ENCODE measurements at places on chromosomes 6 and 20.

GRCh38 chr6:167163476-167164011 is 5.8 kb upstream of the GPR31 start:
- DNase-seq = no peak

- DNase-seq = no peak
Measured at GRCh38 chr6:114334237-114334636, 8.6 kb downstream of the HS3ST5 start.

- DNase-seq = no peak
Measured at GRCh38 chr6:53031281-53031680, 33.9 kb upstream of the FBXO9 start.

DNA sequence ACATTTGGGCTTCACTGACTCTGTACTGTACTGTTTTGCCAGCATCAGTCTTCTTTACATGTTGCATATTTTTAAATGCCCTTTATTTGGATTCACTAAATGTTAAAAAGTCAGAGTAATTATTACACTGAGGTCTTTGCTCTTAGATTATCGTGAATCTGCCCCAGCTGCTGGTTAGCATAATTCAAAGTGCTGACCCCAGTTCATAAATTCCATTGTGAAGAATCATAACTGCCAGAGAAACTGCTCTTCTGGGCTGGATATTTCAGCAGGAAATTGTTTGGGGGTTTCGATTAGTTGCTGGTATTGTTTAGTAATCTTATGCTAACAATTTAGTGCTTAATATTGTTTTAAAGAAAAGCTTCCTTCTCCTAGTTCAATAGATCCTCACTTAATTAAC is 682.1 kb upstream of the MAP3K7 start:
- DNase-seq = no peak

DNA sequence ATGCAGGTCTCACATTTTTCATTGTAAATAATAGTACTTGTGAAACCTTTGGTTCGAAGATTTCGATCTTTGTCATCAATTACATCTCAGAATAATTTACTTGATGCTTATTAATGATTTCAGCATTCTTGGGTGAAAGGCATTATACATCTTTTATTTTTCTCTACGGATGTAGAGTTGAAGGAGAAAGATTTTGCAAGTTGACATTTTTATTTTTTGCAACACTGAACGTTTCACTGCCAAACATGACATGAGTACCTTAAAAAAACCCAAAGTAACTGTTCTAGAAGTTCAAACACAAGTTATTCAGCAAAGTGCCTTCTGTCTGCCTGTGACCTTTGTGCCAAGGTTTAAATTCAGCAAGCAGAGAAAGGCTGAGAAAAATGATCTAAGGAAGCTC is 97.3 kb upstream of the SGK1 start:
- DNase-seq = no peak

DNA sequence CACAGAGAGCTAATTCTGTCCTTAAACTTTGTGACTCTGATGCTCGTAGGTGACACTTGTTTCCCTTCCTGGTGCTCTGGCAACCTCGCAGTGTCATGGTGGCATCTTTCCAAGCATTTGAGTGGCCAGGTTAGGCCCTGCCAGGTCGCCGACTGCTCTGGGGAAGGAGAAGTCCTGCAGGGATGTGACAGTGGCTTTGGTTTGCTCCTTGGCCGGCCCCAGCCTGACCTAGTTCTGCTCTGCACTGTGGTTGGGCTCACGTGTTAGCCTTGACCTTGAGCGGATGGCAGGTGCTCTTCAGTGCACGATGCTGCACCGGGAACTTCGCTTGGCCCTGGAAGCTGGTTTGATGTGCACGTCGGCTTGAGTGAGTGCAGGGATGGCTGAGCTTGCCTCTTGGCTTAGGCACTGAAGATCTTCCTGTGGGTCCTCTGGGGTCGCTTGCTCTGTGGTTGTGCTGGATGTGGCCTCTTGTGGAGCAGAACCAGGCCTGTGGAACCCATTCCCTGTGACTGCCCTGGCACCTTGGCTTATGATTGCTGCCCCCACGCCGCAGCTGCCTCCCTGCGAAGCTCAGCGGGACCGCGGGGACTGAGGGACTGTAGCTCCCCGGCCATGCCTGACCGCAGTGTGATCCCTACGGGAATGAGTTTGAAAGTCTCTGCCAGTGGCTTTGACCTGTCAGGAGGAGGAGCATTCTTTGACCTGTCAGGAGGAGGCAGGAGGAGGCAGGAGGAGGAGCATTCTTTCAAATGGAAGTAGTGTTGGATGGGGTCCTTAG is 8.7 kb downstream of the OSBPL2 start:
- DNase-seq = no peak

DNA sequence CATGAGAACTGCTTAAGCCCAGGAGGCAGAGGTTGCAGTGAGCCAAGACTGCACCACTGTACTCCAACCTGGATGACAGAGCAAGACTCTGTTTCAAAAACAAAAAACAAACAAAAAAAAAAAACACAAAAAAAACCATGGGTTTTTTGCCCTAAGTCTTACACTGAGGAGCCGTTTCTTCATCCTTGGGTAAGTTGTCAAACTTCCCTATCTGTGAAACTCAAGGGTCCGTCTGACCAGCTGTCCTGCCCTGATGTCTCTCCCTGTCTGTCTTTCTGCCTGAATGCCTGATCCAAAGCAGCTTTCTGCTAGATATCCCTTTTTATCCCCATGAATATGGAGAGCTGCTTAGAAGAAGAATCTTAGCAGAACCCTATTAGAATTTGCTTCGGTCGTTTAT is 41.3 kb upstream of the CLDN20 start:
- no peak for DNase-seq

- no peak for DNase-seq
Measured at GRCh38 chr6:69865126-69865525, 1.2 kb upstream of the COL19A1 start.

GRCh38 chr20:11436113-11436905 is 481.4 kb upstream of the BTBD3 start:
- DNase-seq = no peak

DNA sequence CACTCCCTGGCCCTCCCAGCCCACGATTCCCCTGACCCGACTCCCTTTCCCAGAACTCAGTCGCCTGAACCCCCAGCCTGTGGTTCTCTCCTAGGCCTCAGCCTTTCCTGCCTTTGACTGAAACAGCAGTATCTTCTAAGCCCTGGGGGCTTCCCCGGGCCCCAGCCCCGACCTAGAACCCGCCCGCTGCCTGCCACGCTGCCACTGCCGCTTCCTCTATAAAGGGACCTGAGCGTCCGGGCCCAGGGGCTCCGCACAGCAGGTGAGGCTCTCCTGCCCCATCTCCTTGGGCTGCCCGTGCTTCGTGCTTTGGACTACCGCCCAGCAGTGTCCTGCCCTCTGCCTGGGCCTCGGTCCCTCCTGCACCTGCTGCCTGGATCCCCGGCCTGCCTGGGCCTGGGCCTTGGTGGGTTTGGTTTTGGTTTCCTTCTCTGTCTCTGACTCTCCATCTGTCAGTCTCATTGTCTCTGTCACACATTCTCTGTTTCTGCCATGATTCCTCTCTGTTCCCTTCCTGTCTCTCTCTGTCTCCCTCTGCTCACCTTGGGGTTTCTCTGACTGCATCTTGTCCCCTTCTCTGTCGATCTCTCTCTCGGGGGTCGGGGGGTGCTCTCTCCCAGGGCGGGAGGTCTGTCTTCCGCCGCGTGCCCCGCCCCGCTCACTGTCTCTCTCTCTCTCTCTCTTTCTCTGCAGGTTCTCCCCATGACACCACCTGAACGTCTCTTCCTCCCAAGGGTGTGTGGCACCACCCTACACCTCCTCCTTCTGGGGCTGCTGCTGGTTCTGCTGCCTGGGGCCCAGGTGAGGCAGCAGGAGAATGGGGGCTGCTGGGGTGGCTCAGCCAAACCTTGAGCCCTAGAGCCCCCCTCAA is at the start of gene LTA:
Gene LTA (plus strand): TSS at position 249 of the 871 bp plus-strand sequence. CDS start 454 bp downstream, at position 703.
- DNase-seq = no peak

DNA sequence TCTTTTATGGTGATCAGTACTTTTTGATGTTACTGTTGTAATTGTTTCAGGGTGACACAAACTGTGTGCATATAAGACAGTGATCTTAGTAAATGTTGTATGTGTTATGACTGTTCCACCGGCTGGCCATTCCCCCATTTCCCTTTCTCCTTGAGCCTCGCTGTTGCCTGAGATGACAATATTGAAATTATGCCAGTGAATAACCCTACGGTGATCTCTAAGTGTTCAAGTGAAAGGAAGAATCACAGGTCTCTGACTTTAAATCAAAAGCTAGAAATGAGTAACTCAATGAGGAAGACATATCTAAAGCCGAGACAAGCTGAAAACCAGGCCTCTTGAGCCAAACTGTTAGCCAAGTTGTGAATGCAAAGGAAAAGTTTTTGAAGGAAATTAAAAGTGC is 32.3 kb downstream of the TULP4 start:
- DNase-seq = no peak

DNA sequence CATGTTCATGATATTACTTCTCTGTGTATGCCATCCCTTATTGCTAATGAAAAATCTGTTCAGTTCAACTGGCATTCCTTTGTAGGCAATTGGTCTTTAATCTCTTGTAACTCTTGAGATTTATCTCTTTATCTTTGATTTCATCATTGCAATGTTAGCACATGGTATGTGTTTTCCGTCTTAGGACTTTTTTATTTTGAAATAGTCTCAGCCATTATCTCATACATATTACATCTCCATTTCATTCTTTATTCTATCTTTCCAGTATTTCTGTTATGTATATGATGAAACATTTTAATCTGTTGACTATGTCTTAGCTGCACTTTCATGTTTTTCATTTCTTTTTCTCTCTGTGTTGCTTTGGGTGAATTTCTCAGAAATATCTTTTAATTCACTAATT is 58.1 kb downstream of the VSTM2L start:
- DNase-seq = no peak

DNA sequence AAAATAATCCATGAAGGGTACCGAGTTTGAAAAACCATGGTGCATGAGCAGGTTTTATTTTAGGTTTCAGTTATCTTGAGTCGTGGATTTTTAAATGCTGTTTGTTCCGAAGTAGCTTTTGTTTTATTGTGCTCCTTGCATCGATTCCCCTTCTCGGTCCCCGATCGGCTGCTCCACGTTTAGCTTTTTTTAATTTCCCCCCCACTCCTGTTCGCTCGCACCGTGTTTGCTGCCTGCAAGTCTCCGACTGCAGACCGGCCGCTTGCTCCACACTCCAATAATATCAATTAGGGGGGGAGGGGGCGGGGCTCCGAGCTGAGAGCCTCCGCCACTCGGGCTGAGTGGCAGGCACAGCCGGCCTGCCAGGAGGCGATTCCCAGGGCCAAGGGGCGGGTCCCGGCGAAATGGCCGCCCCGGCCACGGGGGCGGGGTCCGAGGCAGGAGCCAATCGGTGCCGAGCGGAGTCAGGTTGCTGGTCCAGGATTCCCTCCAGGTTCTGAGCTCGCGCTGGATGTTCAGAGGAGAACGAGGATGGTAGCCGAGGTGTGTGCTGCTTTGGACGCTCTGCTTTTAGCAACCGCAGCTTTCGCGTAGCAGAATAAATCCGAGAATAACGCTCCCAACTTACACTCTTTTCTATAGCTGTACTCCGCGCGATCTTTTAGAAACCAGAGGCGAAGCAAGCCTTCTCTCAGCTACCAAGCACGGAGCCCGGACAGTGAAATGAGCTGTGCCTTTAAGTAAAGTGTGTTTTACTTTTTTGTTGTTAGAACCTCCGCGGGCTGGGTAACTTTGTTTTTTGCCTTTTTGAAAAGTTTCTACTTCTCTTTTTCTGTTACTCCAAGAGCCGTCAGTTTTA is at the start of gene EPHA7:
Gene EPHA7 (minus strand): TSS at position 256 of the 859 bp plus-strand sequence. CDS start 218 bp downstream, at position 38.
- DNase-seq = peak; percentile 94

DNA sequence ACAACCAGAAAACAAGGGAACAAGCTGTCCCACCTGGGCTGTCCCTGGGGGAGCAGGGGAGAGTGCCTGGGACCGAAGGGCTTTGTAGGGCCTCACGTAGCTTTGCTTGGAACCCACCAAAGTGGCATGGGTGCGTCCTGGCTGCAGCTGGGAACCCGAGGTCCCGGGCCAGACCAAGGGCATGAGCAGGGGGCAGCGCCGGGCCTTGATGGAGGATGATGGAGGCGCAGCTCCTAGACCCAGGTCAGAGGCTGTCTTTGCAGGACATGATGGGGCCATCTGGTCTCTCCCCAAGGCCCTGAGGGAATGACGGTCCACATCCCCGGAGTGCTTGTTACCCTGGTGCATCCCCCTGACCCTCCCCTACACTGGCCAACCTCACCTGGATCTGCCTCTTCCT is 7.6 kb upstream of the OSBPL2 start:
- no peak for DNase-seq

GRCh38 chr6:167794161-167795157 is 32.3 kb upstream of the AFDN start:
- DNase-seq = no peak

DNA sequence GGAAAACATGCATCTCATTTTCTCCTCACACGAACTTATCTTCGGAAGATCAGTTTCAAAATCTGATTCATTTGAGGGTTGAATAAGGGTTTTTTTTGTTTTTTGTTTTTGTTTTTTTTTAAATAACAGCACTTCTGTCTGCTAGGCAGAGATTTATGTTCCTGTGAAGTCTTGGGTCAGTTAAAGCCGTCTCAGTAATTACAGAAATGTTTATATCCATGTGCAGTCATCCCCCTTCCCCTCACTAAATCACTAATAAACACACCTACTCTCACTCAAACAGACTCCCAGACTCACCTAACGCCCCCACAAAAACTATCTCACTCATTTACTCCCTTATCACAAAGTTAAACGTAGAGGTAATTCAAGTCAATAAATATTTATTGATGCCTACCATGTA is 214.2 kb upstream of the SUPT3H start:
- DNase-seq = no peak

DNA sequence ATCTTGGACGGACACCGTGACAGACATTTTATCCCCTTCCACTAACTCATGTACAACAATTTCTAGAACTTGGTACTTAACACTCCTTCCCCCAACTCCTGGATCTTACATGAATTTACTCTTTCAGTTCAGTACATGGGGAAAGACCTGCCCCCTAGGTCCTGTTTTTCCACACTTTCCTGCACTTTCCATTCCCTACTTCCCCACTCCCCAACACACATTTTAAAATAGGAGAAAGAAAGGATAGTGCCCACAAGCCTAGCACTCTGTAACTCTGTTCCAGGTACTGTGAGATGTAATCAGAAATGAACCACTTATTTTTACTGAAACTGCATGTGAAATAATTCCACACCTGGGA is 1.3 kb downstream of the ADGRG6 start:
- DNase-seq = no peak

- DNase-seq = no peak
Measured at GRCh38 chr20:22836877-22837276, 198.2 kb upstream of the SSTR4 start.

GRCh38 chr6:77965449-77965848 is 312.6 kb downstream of the MEI4 start:
- no peak for DNase-seq

DNA sequence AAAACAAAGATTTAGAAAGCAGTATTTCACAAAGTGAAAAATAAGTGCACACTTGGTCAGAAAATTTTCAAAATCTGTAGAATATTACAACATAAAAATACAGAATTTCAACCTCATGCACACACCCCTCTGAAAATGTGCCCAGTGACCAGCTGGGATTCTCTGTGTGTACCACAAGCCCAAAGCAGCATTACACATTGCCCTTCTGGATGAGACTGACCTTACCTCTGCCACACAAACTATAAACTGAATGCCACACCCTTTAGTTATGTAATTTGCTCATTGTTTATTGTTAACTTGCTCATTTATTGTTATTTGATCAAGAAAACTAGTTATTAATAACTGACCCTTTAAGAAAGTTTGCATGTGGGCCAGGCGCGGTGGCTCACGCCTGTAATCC is 303.0 kb downstream of the FOXC1 start:
- no peak for DNase-seq
